ENCODE measurements at places on chromosomes 3 and 15.

- no peak for DNase-seq
These were observed 111.6 kb upstream of the ACP3 start for GRCh38 chr3:132205609-132206008.

GRCh38 chr3:105997800-105998526 lies 129.2 kb upstream of the CBLB start:
- no peak for DNase-seq

- peak; percentile 16 for DNase-seq
These were observed 677 bp downstream of the POLQ start for GRCh38 chr3:121545049-121545573.

DNA sequence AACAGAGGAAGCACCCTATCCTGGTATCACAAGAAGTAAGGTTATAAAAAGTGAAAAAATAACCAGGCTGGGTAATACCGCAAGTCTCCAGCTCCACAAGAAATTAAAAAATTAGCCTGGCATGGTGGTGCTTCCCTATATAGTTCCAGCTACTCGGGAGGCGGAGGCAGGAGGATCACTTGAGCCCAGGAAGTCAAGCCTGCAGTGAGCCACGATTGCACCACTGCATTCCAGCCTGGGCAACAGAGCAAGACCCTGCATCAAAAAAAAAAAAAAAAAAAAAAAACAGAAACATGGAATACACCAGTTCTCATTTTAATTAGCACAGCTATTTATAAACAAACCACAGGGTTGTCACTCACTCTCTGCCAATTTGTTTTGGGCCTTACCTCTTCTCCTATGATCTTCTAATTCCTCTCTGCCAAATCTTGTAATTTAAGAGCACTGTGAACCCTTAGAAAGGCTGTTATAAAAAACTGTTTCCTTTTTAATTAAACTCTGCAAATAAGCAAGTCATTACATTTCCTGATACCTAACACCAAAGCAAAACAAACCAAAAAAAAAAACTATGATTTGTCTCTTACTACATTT lies 22.6 kb downstream of the DCUN1D1 start:
- DNase-seq: no peak

GRCh38 chr15:60352525-60352924 lies 45.3 kb downstream of the ANXA2 start:
- DNase-seq: no peak

- DNase-seq: no peak
These were observed 8.6 kb downstream of the CEP63 start for GRCh38 chr3:134494495-134494894.

DNA sequence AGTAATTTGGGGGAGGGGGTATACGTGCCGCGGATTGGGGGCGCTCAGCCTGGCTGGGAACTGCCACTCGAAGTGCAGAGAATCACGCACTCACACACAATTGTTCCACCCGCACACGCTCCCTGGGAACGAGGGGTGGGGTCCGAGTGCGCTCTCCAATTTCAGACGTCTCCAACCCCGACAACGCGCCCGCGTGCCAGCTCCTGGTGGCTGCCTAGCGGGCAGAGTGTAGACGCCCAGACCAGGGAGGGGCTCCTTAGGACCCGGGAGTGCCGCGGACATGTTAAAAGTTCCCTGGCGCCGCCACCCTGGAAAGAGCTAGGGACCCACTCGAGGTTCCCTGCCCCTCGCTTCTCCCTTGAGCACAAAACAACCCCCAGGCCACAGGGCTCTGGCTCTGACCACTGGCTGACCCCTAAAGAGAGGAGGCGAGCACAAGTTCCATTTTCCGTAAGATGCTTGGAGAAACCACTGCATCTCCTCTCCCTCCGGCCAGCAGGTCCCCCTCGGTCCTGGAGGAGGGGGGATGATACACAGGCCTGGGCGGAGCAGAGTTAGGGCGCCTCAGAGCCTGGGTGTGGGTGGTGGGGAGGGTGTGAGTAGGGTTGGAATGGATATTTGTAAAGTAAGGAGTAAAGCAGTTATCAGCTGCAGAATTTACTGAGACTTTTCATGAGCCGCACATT lies 894 bp upstream of the ANKRD63 start:
- no peak for DNase-seq

GRCh38 chr3:124610130-124610529 lies 120.1 kb upstream of the UMPS start:
- no peak for DNase-seq

GRCh38 chr15:39488516-39488915 lies 92.4 kb upstream of the THBS1 start:
- DNase-seq: no peak

DNA sequence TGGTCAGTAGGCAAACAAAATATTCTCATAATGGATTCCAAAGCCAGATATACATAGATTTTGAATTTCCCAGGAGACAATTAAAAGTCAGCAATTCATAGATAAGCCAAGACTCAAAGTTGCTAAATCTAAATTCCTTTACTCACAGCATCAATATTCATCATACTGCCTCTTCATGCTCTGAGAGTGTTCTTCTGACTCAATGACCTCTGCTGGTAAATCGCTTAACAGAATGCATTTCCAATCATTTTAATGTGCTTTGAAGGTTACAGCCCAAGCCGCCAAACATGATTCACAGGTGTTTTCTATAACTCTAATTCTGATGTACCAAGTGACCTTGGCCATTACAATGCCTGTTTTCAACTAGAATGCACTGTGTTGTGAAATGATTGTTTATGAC lies 24.2 kb upstream of the SLC4A7 start:
- no peak for DNase-seq

DNA sequence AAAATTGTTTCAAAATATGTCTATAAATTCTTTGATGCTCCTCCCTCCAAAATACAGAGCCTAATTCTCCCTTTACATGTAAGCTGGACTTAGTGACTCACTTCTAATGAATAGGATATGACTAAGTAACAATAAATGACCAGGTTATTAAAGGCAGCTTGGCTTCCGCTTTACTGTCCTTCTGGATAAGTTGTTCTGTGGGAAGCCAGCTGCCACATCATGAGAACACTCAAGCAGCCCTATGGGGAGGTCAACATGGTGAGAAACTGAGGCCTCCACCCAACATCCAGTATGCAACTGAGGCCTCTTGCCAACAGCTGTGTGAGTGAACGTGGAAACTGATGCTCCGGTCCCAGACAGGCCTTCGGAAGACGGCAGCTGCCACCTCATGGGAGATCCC lies 247.3 kb upstream of the CHRM5 start:
- no peak for DNase-seq

DNA sequence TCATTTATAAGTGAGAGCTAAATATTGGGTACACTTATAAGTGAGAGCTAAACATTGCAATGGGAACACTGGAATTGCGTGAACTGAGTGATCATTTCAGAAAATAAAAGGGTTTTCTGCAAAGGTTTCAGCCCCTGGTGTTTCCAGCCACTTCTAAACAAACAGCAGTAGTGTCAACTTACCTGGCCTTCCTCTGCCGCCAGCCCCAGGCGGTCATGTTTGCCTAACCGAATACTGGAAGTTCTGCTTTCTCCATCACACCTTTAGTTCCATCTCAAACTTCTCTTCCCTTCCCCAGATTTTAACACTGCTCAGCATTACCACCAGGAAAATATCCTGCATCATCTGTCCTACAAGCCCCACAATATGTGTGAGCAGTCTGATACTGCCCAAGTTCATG lies 58.6 kb downstream of the MRPL3 start:
- no peak for DNase-seq

DNA sequence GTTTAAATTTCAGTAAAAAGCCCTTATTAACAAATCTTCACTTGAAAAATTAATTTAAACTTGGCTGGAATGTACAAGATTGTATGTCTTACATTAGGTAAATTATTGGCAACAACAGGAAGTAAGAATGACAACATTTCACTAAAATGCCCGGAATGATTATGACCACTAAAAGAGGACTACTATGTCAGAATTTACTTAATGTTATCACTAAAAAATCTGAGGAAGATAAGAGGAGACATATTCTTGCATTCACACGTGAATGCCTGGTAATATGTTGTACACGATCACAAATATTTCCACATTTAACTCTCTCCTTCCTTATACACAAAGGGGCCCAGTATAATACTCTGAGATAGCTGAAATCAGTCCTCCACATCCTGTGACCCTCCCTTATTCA lies 29.7 kb downstream of the VGLL3 start:
- no peak for DNase-seq

GRCh38 chr3:2790266-2790815 lies 319.8 kb downstream of the IL5RA start:
- no peak for DNase-seq

DNA sequence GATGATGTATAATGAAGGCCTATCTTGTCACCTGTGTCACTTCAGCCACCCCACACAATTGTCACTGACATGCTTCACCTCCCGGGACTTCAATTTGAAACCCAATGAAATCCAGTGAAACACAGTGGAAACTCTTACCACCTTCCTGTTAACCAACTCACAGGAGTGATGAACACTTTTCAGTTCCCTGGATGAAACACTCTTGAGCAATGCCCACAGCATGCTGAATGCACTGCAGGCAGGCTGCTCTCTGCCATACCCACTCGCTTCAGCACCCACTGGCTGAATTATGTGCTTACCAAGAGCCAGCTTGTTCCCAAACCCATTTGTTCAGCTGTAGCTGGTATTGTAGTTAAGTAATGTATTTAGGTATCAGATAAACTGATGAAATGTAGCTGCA lies 47.0 kb downstream of the MAP2K1 start:
- DNase-seq: no peak

DNA sequence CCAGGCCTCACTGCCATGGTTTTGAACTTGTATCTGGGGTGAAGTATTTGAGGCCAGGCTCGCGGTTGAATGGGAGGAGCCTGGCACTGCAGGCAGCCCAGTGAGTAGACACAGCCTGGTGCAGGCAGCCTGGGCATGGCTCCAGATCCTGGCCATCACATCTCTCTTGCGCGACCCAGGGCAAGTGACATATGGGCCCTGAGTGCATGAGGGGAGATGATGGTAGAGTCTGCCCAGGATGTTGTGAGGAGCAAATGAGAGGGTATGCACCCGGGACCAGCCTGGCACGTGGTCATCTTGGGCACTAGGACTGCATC lies 103.5 kb downstream of the TBC1D2B start:
- peak; percentile 29 for DNase-seq

DNA sequence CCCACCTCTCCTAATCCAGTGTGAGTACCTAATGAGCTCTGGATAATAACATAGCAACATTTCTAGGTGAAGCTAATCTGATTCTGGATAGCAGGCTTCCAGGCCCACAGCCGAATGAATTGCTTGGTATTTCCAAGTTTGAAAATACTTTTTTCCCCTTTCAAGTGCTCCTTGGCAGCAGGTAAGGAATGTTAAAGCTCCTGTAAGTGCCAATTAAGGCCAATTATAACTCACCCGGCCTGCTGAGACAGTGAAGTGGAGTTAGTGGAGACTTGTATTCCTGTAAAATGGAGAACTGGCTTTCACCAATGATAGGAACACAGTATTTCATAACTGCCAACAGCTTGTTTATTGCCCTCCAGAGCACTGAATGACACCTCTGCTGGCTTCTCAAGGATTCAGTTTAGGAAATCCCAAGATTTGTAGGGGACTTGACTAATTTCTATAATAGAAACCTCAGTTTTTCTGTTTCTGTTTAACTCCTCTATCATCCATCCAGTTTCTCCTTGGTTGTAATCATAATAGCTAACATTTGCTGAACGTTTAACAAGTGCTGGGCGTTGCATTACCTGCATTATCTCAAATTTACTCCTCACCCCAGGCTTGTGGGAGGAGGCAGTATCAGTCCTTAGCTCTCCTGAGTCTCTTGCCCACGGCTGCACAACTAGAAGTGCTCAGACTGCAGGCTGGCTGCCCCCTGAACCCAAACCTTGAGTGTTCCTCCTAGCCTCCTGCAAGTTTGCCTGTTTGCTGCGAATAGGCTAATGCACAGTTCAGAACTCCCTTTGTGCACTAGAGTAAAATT lies 52.7 kb upstream of the SCAANT1 start:
- DNase-seq: no peak

- DNase-seq: no peak
These were observed 17.0 kb upstream of the PPM1L start for GRCh38 chr3:160739079-160739478.

DNA sequence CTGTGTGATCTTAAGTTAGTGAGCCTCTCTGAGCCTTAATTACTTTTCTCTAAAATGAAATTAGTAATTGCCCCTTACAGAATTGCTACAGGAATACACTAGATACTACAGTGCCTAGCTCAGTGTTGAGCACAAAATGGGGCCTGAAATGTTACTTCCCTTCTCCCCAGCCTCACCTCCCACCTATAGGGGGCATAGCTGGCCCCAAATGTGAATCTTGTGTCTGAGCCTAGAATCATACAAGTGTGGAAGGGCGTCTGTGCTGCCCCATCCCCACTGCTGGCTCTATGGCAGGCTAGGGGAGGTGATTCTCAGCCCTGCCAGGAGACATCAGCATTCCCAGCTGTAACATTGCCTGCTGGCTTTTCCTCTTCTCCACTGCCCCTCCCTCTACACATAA lies 42.7 kb downstream of the IFT122 start:
- no peak for DNase-seq

DNA sequence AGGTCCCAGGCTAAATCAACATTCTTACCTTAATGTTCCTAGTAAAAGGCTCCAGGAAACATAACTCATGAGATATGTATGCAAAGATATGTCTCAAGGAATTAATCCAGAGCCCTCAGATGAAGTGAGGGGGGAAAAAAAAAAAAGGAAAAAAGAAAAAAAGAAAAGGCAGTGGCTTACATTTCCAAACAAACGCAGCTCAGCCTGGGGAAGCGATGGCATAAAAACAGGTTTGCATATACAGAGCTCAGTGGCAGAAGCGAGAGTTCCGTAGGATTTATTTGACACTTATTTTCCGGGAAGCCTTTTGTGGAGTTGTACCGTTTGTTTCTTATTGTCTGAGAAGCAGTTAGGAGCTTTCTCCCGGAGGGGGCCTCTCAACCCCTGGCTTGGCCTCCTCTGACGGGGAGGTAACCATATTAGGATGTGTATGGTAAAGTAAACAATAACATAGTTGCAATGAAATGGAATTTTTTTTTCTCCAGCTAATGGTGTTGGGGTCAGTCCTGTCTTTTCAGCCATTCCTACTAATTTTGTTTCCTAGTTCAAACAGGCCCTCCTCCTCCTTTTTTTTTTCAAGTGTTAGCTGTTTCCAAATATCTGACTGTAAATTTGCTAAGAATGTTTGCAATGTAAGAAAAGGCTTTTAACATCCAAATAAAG lies 338.6 kb downstream of the FOXP1 start:
- no peak for DNase-seq

DNA sequence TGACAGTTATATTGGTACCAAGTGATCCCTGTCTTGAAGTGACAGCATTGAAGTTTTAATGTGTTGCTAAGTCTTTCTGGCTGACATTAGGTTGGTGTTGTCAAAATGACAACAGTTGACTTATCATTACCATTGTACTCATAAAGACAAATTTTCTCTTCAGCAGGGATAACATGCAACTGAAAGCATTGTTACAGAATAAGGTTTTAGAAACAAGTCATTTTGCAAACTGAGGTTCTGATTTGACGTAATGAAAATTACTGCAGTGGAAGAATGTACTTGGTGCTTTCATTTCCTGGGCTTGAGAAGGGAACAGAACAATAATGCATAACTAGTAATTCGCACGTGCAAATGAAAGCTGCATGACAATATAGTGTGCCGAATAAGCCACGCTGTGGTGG lies 75.1 kb downstream of the MOBP start:
- DNase-seq: no peak

GRCh38 chr3:143989461-143989860 lies 17.8 kb downstream of the DIPK2A start:
- DNase-seq: no peak

All from NCI-H1092 treated with DMSO at 0.1 percent for 48 hours (cell line).